ENCODE measurements at places on chromosomes 5 and 9. TPM values are rescaled to one million over a fixed set of nuclear protein-coding genes. Genes with fewer than 3 reads are reported as not detected.
A peak's percentile ranks its signal among the peaks of the same experiment; 100 is the strongest.

The TENT4A gene
- 12.5 TPM for total RNA-seq

DNA sequence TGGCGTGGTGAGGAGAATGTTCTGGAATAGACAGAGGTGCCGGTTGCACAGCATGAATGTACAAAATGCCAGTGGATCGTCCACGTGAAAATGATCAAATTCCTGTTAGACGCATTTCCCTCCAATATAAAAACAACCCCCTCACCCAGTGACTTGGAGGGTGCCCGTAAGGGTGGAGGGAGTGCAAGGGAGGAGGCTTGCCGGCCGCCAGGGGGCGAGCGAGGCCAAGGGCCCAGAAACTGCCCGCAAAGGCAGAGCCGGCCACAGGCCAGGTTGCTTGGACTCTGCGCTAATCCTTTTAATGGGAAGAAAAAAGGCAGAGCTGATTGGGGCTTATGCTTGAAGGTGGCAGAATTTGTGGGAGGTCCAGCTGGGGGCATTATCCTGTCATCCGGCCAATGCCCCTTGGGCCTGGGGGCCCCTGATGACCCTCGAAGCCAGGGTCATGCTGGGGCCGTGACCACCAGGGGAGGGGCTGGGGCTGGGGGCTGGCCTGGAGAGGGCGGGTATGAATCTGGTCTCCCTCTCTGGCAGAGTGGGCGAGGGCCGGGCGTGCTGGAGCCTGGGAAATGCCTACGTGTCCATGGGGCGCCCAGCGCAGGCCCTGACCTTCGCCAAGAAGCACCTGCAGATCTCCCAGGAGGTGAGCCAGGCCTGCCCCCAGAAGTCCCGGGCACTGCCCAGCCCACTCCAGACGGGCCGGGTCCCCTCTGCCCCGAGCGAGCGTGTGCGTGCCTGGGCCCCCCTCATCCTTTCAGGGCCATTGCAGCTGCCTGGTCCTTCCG is 12.0 kb downstream of the GPSM1 start:
- H3K36me3 ChIP-seq: peaks cover 22% of the 10 kb centered on the region
- no peak overlapping the region for H3K27ac ChIP-seq
- H3K4me3 ChIP-seq: no peak overlapping the region
- H3K4me1 ChIP-seq: peaks cover 5% of the 10 kb centered on the region
- H3K27me3 ChIP-seq: no peaks in the 10 kb centered on the region

GRCh38 chr9:89177944-89178829 is at the start of gene SHC3:
SHC3 (minus strand) TSS chr9:89178818; CDS start chr9:89178460, 358 bp downstream.
- peaks cover 7% of the 10 kb centered on the region for H3K4me1 ChIP-seq
- no peak for DNase-seq
- no peaks in the 10 kb centered on the region for H3K36me3 ChIP-seq
- H3K27ac ChIP-seq: peak within 1 kb of the TSS; percentile 82
- peak within 1 kb of the TSS; percentile 66 for H3K4me3 ChIP-seq

GRCh38 chr5:96614110-96614691 is 48.0 kb upstream of the CAST start:
- no peaks in the 10 kb centered on the region for H3K36me3 ChIP-seq
- H3K27ac ChIP-seq: peak overlapping the region; percentile 76
- no peak overlapping the region for H3K4me3 ChIP-seq
- H3K27me3 ChIP-seq: no peaks in the 10 kb centered on the region
- no peak for DNase-seq

GRCh38 chr9:107484117-107484723 is 5.3 kb downstream of the KLF4 start:
- peaks cover 30% of the 10 kb centered on the region for H3K36me3 ChIP-seq
- no peak overlapping the region for H3K27ac ChIP-seq
- H3K27me3 ChIP-seq: no peaks in the 10 kb centered on the region
- peaks cover 6% of the 10 kb centered on the region for H3K4me1 ChIP-seq

DNA sequence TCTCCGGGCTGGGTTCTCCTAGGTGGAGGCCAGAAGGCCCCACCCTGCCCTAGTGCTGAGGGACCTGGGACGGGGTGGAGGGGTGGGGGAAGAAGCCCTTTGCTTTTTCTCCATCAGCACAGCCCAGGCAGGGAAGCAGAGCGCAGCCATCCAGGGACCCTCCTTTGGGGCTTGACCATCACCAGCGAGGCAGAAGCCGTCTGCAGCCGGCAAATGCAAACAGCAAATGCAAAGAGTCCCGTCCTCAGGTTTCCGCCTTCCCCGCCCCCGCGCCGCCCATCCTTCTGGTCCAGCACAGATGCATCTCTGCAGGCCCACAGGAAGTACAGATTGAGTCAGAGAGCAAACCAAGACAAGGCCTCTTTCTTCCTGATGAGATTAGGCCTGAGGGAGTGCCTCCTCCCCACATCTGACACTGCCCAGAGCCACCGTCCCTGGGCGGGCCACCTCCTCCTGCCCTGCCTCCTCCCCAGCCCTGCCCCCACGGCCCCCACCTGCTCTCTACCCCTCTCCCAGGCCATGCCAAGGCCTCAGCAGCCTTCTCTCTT is 23.4 kb downstream of the CORO2A start:
- no peaks in the 10 kb centered on the region for H3K4me1 ChIP-seq
- H3K27ac ChIP-seq: no peak overlapping the region
- no peaks in the 10 kb centered on the region for H3K36me3 ChIP-seq

The MAT2B gene
- total RNA-seq: 21.8 TPM

- DNase-seq: no peak
- peaks cover 12% of the 10 kb centered on the region for H3K4me1 ChIP-seq
- no peaks in the 10 kb centered on the region for H3K27me3 ChIP-seq
- peak overlapping the region; percentile 91 for H3K27ac ChIP-seq
- H3K4me3 ChIP-seq: peak overlapping the region; percentile 95
- peaks cover 11% of the 10 kb centered on the region for H3K36me3 ChIP-seq
Observed at GRCh38 chr5:219991-220390, 1.9 kb downstream of the SDHA start.

The CD274 gene
- 23.8 TPM for total RNA-seq

DNA sequence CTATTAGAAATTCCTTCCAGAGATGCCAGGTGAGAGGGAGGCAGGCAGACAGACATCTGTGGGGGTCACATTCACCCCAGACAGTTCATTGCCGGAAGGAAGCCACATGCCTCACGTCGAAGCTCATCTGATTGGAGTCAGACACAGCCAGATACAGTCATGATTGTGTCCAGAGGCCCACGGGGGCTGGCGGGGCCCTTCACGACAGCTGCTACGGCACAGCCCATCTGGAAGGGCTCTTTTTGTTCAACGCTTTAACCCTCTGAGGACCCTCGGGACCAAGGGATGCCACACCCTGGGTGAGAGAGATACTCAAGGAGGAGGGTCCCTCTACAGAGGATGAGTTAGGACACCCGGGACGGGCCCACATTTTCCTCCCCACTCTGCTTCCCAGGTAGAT is 31.9 kb upstream of the GABRP start:
- H3K4me3 ChIP-seq: no peak overlapping the region
- DNase-seq: no peak
- H3K36me3 ChIP-seq: no peaks in the 10 kb centered on the region
- H3K27ac ChIP-seq: no peak overlapping the region

The SPINK5 gene
- not detected for total RNA-seq

- no peaks in the 10 kb centered on the region for H3K36me3 ChIP-seq
- H3K27ac ChIP-seq: no peak overlapping the region
- no peak for DNase-seq
- no peak overlapping the region for H3K4me3 ChIP-seq
Observed at GRCh38 chr9:90942555-90942954, 140.9 kb downstream of the SYK start.

The PRDM12 gene
- not detected for total RNA-seq

GRCh38 chr9:69199769-69200470 is 25.8 kb downstream of the TJP2 start:
- H3K27ac ChIP-seq: no peak overlapping the region
- peaks cover 7% of the 10 kb centered on the region for H3K4me1 ChIP-seq
- no peak for DNase-seq
- no peaks in the 10 kb centered on the region for H3K36me3 ChIP-seq

DNA sequence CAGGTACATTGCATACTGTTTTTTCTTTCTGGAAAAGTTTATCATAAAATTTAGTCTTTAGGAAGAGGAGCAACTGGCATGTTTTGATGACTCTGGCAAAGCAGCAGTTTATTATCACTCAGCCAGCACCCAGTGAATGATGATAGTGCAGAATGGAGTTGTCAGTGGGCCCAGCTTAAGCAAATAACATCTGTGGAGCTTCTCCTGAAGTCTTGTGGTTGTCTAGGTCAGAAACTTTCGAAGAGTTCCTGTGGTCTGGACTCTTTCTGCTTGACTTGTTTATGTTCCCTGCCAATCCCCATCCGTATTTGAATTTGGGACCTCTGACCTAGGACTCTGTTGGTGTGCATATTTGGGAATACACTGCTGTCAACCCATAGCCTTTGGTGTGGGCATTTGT is 38.1 kb upstream of the C5orf47 start:
- H3K4me1 ChIP-seq: no peaks in the 10 kb centered on the region
- peaks cover 60% of the 10 kb centered on the region for H3K36me3 ChIP-seq
- H3K4me3 ChIP-seq: no peak overlapping the region

DNA sequence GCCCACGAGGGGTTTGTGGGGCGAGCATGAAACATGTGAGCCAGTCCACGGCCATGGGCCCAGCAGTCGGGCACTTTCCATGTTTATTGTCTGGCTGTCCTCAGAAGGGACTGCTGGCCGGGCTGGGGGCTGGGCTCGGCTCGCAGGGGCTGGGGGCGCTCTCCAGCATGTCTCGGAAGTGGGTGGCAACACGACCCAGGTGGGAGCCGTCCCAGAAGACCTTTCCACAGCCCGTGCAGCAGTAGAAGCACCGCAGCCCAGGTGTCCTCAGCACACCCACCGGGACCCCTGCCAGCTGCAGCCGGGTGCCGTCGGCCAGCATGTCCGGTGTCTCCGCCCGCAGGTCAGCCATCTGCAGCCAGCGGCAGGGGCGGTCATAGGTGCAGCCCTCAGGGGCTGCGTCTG is 4.8 kb upstream of the NRARP start:
- H3K27ac ChIP-seq: no peak overlapping the region
- peak; percentile 62 for DNase-seq
- no peak overlapping the region for H3K4me3 ChIP-seq
- no peaks in the 10 kb centered on the region for H3K36me3 ChIP-seq
- no peaks in the 10 kb centered on the region for H3K27me3 ChIP-seq

DNA sequence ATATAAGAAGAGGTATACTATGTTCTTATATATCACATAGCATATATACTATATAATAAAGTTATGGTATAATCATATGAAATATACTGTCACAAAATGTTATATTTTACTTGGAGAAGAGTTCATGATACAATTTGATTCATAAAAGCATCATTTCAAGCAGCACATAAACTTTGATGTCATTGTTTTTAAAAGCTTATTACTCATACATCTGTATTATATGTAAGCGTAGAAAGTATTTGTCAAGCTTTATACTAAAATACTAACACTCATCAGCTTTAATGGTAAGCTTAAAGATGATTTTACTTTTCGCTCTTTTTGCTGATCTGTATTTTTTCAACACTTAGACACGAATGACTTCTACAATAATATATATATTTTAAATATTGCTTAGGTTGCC is 34.0 kb upstream of the ZNF618 start:
- H3K4me1 ChIP-seq: no peaks in the 10 kb centered on the region
- no peak overlapping the region for H3K4me3 ChIP-seq
- no peak overlapping the region for H3K27ac ChIP-seq
- no peak for DNase-seq
- H3K36me3 ChIP-seq: no peaks in the 10 kb centered on the region
- H3K27me3 ChIP-seq: no peaks in the 10 kb centered on the region

The GADD45G gene
- 4.6 TPM for total RNA-seq

GRCh38 chr5:134175921-134176510 is 734 bp downstream of the SKP1 start:
- no peaks in the 10 kb centered on the region for H3K27me3 ChIP-seq
- H3K4me1 ChIP-seq: peaks cover 2% of the 10 kb centered on the region
- no peak for DNase-seq
- H3K36me3 ChIP-seq: peaks cover 18% of the 10 kb centered on the region
- peak overlapping the region; percentile 99 for H3K27ac ChIP-seq

DNA sequence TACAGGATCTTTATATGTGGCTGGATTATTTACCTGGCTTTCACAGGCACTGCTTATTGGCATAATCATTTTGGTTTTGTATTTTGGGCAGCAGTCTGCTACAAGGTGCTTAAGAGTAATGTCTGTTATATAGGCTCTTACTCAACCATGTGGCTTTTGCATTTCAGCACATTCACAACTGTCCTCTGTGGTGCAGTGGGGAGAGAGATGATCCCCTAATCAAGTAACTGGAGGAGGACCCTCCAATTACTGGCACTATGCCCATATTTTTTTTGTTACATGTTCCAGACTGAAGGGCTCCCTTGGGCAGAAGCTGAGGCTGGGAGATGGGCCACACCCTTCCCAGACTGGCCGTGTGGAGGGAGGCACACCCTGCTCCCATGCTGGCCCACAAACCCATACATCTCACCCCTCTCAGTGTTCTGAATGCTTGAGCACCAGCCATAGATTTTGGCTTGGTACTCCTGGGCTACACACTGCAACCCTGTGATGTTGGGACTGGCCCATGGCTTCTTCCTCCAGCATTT is 173.5 kb downstream of the FAM174A start:
- no peak overlapping the region for H3K4me3 ChIP-seq
- no peak overlapping the region for H3K27ac ChIP-seq
- no peak for DNase-seq
- H3K36me3 ChIP-seq: no peaks in the 10 kb centered on the region

The C9orf72 gene
- 17.1 TPM for total RNA-seq

The SLC25A2 gene
- not detected for total RNA-seq

GRCh38 chr9:16069671-16070454 is 517.0 kb downstream of the CCDC171 start:
- H3K27ac ChIP-seq: no peak overlapping the region
- no peaks in the 10 kb centered on the region for H3K4me1 ChIP-seq
- no peaks in the 10 kb centered on the region for H3K36me3 ChIP-seq
- H3K4me3 ChIP-seq: no peak overlapping the region

GRCh38 chr5:111348661-111349329 is 124.6 kb downstream of the CAMK4 start:
- H3K4me3 ChIP-seq: no peak overlapping the region
- H3K4me1 ChIP-seq: no peaks in the 10 kb centered on the region
- no peaks in the 10 kb centered on the region for H3K36me3 ChIP-seq

GRCh38 chr9:129027224-129027684 is 877 bp downstream of the SH3GLB2 start:
- peak overlapping the region; percentile 84 for H3K27ac ChIP-seq
- H3K27me3 ChIP-seq: no peaks in the 10 kb centered on the region
- H3K36me3 ChIP-seq: no peaks in the 10 kb centered on the region
- DNase-seq: no peak
- H3K4me1 ChIP-seq: peaks cover 17% of the 10 kb centered on the region

- no peaks in the 10 kb centered on the region for H3K36me3 ChIP-seq
- DNase-seq: no peak
- no peaks in the 10 kb centered on the region for H3K4me1 ChIP-seq
- no peak overlapping the region for H3K4me3 ChIP-seq
Observed at GRCh38 chr5:41649659-41650058, 139.3 kb upstream of the PLCXD3 start.

The GALNT12 gene
- total RNA-seq: 0.53 TPM

GRCh38 chr5:163453705-163454104 is 6.2 kb downstream of the NUDCD2 start:
- no peaks in the 10 kb centered on the region for H3K4me1 ChIP-seq
- no peak for DNase-seq
- no peak overlapping the region for H3K27ac ChIP-seq
- H3K27me3 ChIP-seq: no peaks in the 10 kb centered on the region

GRCh38 chr5:137778772-137779564 is 24.8 kb upstream of the HNRNPA0 start:
- no peaks in the 10 kb centered on the region for H3K27me3 ChIP-seq
- H3K27ac ChIP-seq: no peak overlapping the region
- no peak overlapping the region for H3K4me3 ChIP-seq
- no peaks in the 10 kb centered on the region for H3K36me3 ChIP-seq
- no peaks in the 10 kb centered on the region for H3K4me1 ChIP-seq
- no peak for DNase-seq

The GPSM1 gene
- total RNA-seq: 85.1 TPM

The PCDHB1 gene
- not detected for total RNA-seq
